Fibroblast of skin of back (primary cell): ENCODE measurements at places on chromosomes 1 and 21.

DNA sequence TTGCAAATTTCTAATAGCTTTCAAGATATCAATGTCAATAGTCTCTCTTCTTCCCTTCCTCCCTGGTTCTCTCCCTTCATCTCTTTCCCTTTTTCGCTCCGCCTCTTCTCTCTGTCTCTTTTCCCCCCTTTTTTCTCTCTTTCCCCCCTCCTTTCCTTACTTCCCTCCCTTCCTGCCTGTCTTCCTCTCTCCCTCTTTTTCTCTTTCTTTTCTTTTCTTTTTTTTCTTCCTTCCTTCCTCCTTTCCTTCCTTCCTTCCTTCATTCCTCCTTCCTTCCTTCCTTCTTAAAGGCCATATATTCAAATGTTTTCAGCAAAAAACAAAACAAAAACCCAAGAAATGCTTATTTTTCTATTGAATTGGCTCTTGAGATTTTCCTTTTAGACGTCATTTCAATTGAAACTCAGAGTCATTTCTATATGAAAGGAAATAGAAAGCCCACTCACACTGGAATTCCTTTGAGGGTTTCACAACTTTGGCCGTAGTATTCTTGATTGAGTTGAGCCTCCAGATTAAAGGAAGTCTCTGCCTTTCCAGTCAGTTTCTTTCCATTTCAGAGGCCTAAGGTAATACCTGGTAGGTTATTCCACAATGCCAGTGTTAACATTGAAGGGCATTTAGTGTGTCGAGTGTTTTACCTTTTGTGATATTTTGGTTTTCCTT lies 551.5 kb downstream of the LMO4 start:
- DNase-seq, result peak; percentile 3

DNA sequence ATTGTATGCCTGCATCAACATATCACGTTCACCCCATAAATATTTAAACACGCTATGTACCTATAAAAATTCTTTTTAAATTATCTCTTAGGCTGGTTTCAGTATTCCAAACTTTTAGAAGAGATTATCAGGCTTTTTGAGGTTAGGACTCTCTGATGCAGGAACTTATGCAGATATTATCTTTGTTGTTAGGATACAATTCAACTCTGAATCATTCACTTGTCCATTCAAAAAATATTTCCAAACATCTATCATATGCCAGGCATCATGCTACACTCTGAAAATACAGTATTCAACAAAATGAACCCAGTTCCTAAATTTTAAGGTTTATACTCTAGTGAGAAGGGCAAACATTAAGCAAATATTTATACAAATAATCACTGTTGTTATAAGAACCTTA lies 40.5 kb downstream of the ASH1L start:
- DNase-seq, result no peak

GRCh38 chr1:31476891-31477846 lies 64.2 kb downstream of the SERINC2 start:
- no peak for DNase-seq

DNA sequence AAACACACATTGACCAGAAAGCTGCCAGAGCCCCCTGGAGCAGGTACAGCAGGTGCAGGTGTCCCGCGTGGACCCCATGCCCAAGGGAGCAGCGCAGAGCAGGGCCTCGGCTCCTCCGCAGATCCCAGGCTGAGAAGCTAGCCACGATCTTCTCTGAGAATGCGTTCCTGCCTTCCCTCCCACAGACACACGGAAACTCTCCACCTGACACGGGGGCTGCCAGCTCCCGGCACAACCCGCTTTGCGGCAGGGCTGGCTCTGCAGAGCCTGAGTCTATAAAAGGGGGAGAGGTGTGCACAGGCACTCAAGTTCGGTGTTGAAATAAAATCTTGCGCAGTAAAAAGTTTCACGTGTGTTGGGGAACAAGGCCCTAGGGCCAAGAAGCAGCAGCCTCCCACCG lies 9.6 kb downstream of the MEGF6 start:
- DNase-seq, result no peak

- no peak for DNase-seq
Observed at GRCh38 chr21:37153935-37154350, 80.9 kb downstream of the TTC3 start.

GRCh38 chr1:233689017-233689747 lies 75.3 kb downstream of the KCNK1 start:
- no peak for DNase-seq

GRCh38 chr1:216805953-216806352 lies 82.7 kb upstream of the ESRRG start:
- no peak for DNase-seq

GRCh38 chr1:6832531-6833188 lies 47.4 kb downstream of the CAMTA1 start:
- no peak for DNase-seq

DNA sequence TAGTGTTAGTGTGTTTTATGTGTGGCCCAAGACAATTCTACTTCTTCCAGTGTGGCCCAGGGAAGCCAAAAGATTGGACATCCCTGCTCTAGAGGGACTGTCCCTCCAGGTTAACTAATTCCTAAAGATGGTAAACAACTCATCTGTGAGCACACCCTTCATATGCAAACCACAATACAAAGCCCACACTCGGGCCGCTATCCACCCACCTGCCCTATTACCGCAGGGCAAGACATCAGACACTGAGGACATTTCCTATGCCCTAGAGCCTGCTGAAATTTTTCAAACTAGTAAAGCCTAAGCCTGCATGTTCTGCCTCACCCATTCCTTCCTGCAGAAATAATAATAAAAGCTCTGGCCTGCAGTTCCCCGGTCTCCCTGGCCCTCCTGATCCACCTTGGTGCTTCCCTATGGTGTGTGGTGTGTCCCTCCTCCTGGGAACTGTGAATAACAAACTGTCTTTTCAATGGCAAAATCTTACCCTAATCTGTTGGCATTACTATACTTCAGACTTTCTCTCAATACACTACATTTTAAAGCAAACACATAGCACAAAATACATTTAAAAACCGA lies 39.3 kb upstream of the NTPCR start:
- no peak for DNase-seq

GRCh38 chr1:56904663-56905397 lies 50.2 kb downstream of the C8A start:
- no peak for DNase-seq

DNA sequence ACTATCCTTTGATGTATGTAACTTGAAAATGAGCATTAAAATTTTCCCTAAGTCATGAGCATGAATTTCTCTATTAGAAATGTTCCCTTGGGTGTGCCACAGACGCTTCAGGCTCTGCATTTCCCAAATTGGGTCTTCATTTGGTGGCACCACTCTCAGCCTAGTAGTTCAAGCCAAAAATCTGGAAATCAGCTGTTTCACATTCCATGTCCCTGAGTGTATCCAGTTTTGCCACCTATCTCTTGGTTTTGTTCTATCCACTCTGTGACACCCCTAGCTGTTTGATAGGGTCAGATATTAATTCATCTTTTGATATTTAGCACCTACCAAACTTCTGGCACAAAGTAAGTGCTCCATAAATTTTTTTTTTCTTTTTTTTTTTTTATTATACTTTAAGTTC lies 89.5 kb upstream of the DPH5 start:
- no peak for DNase-seq

DNA sequence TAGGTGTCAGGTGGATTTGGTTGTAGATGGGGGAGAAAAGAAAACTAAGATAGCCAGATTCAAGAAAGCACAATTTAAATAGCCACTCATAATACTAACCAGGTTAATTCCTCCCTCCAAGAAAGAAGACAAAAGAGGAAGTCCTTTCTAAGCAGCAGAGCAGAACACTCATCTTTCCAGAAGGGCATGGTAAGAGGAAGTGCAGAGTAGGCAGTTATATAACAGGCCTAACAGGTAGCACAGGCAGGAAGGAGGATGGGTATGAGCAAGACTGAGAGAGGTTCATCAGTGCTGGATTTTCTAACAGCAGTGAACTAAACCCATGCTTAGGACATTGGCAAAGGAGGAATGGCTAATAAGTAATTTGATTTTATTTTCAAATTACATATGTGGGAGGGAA lies 517.5 kb downstream of the PLPP3 start:
- DNase-seq, result no peak

- peak; percentile 85 for DNase-seq
Observed at GRCh38 chr1:65264197-65264929, 45.0 kb upstream of the DNAJC6 start.

- DNase-seq, result peak; percentile 59
Observed at GRCh38 chr1:23779826-23780371, 1.7 kb downstream of the PITHD1 start.

DNA sequence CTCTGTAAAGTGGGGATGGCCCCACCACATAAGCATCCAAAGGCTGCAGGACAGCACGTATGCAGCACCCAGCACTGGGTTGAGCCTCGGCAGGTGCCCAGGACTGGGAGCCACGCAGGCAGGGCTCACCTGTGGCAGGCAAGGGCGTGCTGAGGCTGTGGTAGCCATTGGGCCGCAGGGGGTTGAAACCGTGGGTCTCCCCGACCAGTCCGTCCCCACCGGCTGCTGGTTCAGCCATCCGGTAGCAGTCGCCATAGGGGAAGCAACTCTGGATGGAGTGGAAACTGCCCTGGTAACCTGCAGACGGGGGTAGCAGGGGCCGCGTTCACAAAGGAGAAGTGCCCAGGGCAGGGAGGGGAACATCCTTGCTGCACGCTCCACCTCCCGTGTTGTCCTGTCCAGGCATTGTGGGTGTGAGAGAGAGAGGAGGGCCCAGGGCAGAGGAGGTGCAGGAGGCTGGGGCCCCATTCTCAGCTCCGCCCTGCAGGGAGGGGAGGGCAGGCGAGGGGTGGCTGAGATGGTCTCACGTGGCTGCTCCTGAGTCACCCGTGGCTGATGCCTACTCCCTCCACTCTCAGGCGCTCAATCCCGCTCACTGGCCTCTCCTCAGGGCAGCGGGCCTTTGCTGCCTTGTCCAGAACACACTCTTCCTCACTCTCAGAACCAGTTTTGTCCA lies 49.9 kb downstream of the DMRTB1 start:
- peak; percentile 40 for DNase-seq

DNA sequence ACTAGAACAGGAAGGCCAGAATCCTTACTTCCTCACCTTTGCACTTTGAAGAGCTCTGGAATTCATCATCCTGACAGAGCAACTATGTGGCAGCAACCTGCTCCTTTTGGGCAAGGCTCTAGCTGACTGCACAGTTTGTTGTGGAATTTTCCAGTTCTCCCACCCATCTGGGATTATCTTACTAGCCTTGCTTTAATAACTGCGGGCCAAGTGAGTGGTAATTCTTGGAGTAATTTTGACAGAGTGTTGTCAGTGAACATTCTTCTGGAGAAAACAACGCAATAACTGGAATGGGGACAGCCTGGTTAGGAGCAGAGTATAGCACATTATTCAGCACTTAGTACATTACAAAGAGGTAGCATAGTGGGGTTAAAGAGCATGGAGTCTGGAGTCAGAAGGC lies 75.3 kb downstream of the NTMT2 start:
- no peak for DNase-seq

DNA sequence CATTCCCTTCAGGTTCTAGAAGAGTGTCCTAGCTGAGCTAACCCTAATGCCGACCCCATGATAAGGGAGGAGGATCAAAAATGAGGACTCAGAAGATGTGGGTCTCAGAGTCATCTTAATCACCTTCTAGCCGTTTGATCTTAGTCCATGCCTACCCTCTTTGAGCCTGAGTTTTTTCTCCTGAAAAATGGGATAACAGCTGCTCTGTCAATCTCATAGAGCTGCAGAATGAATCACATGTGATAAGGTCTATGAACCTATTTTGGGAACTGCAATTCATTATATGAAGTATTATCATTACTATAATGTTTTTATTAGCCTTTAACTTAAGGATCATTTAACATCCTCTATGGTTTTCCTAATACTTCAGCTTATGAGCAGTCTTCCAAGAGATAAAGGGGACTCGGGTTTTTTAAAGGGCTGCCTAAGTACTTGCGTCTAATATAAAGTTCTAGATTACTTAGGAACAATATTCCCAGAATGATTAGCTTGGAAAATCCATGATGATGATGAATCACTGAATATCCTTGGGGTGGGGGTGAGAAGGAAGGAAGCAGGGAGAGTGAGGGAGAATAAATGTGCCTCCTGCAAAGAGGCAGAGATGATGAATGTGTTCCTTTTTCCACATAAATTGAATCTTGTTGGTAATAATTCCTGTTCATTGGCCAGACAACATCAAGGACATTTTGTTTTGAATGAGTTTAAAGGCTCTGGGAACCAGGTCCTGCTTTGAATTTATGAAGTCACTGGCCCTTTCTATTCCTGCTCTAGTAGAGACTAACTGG lies 66.8 kb downstream of the COLGALT2 start:
- DNase-seq, result no peak

DNA sequence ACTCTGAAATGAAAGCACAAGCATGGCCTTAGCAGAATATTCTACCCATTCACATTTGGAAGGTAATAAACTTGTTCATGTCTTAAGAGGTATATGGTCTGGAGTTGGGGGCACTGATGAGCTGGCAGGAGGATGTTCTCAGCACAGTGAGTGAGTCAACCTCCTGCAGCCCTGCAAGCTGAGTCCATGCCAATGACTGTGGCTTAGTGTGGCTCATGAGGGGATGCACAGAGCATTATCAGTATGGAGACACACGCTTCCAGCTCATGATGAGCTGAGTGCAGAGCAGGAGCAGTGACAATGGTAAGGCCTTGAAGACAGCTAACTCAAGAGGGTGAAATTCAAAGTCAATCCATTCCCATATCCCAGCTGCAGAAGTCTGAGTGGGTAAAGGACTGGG lies 102.3 kb downstream of the TNFSF18 start:
- peak; percentile 94 for DNase-seq

DNA sequence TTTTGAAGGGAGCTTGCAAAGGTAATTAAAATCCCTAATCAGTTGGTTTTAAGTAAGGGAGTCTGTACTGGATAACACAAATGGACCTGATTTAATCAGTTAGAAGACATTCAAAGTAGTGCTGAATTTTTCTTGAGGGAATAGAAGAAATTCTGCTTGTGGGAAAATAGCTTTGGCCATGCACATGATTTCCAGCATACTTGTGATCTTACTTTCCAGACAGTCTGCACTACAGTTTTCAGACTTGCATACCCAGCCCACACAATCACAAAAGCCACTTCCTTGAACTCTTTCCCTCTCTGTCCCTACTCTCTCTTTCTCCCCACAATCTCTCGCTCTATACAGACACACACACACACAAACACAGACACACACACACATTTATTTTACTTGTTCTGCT lies 852.1 kb downstream of the PLA2G4A start:
- peak; percentile 78 for DNase-seq

GRCh38 chr1:6724517-6725141 lies 23.0 kb upstream of the DNAJC11 start:
- peak; percentile 96 for DNase-seq

GRCh38 chr1:212669102-212669501 lies 30.5 kb downstream of the BATF3 start:
- no peak for DNase-seq

- no peak for DNase-seq
Observed at GRCh38 chr1:6586404-6586816, 6.6 kb downstream of the ZBTB48 start.

DNA sequence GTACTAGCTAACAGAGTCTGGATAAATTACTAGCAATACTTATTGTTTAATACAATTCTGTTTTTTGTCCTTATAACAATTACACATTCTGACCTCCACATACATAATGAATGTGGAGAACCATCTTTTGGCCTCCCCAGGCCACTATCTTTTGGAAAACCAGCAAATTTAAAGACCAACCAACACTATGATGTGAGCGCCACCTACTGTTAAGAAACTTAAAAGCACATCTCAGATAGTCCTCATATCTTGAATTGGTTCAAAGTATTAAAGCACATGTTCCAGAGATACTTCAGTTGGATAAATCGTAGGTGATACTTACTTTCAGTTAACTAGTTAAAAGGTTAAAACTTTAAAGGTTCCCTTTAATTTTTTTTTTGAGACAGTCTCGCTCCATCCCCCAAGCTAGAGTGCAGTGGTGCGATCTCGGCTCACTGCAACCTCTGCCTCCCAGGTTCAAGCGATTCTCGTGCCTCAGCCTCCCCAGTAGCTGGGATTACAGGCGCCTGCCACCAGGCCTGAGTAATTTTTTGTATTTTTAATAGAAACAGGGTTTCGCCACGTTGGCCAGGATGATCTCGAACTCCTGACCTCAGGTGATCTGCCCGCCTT lies 29.3 kb upstream of the USP1 start:
- peak; percentile 48 for DNase-seq
